ENCODE measurements at places on chromosomes 5 and 9.

DNA sequence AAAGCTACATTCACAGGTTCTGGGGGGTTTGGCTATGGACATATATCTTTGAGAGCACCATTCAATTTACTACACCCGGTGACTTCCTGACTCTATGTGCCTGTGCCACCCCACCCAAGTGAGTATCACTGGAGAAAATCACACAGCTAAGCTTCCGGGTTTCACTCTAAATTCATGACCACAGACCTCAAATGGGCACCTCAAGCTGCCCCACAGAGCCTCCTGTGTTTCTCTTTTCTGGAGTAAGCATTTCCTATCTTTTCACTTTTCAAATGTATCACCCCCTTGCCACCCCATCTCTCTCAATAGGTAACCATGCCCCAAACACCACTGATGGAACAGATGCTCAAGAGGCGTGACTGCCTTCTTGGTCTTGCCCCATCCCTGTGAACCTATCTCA lies 49.2 kb upstream of the NEK6 start:
- no peak for DNase-seq

GRCh38 chr9:124663046-124663961 lies 107.8 kb downstream of the NR6A1 start:
- DNase-seq = peak; percentile 56

GRCh38 chr9:135075234-135076142 lies 12.0 kb upstream of the OLFM1 start:
- DNase-seq = no peak

DNA sequence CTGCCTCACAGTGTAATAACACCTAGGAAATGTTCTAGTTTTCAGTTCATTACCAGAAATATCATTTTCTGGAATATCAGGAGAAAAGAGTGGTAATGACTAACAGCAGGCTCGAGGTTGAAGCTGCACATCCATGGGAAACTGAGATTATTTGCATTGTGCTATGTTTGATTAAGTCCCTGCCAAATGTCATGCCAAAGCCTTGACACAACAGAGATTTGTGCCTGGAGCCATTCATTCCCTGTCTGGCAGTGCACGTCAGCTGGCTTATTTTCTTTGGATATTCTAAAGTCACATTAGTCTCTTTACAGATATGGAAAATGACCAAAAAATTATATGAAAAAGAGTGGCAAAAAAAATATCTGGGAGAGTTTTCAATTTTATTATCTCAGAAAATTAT lies 848.0 kb downstream of the PTPRD start:
- no peak for DNase-seq

DNA sequence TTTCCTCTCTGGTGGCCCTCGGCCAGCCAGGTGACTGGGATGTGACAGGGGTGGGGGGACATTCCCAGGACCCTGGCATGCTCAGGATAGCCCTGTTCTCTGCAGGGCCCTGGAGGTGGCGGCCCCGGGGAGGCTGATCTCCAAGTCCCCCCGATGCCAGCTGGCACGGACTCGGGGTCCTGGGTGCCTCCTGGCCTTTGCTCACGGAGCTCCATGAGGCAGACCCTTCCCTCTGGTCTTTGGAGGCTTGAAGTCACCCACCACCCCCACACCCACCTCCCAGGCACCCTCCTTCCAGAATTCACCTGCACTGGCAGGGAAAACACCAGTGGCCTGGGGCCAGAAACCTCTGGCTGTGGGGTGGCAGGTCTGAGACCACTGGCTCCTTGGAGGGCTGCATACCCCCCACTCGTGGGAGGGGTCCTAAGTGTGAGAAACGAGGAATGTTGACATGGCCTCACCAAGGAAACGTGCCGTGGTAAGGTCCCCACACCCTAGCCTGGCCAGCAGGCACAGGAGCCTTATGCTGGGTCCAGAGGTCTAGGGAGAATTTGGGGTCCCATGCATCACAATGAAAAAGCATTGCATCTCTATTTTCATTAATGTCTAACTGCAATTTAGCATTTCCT lies 130.8 kb upstream of the FAM120A start:
- no peak for DNase-seq
